ENCODE measurements at places on chromosomes 11 and 22. TPM values are rescaled to one million over a fixed set of nuclear protein-coding genes. Genes with fewer than 3 reads are reported as not detected.

ISX gene
- total RNA-seq, result not detected

RFPL2 gene
- 0.16 TPM for total RNA-seq

DLG2 gene
- 0.20 TPM for total RNA-seq

ANO1 gene
- 3.6 TPM for total RNA-seq

GLB1L2 gene
- 2.0 TPM for total RNA-seq

Data from A549 treated with Hydrocortisone at 1 μM for 4 hours (cell line).